GM12878 (cell line): ENCODE measurements at places on chromosomes 16 and 17. TPM values are rescaled to one million over a fixed set of nuclear protein-coding genes. Genes with fewer than 3 reads are reported as not detected.

The NAGS gene
- 0.86 and 1.6 TPM in 2 replicates for polyA plus RNA-seq

The LASP1 gene
- 70.8 and 74.6 TPM in 2 replicates for polyA plus RNA-seq

DNA sequence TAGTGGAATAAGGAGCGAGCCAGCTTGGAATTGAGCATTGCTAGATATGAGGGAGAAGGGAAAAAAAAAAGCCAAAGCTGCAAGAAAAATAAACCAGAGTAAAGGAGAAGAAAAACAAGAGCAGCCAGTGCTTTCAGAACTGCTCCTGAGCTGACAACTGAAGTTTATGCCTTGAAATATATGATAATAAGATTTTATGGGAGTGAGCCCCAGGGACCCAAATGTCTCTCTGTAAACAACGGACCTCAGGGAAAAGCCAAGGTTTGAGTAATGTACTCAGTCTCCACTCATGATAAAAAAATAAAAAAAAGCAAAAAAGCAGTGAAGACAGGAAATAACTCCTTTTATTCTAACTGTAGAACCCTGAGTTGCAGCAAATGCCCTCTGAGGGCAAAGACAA is 132.6 kb downstream of the SNX11 start:
- DNase-seq, result no peak

- no peak for DNase-seq
These were observed 15.4 kb downstream of the MFSD11 start for GRCh38 chr17:76753061-76753961.

GRCh38 chr17:3729881-3730280 is 6.2 kb downstream of the HASPIN start:
- DNase-seq, result no peak

DNA sequence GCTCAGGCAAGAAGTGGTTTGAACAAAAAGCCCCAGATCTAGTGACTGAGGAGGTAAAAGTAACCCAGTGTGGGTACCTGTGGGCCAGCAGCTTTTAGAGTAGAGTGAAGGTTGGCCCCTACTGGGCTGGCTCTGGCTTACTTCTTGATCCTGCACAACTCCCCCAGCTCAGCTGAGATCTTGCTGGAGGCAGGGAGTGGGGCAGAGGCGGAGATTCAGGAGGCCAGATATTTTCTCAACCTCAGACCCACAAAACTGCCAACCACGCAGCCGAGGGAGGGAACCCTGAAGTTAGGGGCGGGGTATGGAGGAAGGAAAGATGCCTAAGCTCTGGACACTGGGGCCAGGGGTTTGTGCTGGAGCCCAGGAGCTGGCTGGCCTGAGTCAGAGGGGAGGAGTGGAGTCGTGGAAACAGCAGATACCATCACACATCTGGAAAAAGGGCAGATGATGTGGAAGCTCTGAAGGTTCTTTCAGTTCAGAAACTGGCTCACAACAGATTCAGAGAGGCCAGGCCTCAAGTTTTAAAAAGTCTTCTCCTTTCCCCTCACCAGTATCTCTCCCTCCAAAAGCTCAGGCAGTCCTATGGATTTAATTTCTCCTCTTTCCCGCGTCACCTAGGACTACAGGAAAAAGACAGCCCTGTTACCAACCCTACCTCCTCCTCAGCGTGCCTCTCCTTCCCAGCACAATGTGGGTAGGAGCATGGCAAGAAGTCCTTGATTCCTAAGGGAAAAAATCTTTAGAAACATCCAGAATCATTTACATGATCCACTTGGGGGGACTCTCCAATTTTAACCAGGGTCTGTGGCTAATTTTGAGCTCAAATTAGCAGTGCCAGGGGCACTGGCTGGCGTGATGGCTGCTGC is 48.1 kb downstream of the MYO18A start:
- DNase-seq, result no peak

DNA sequence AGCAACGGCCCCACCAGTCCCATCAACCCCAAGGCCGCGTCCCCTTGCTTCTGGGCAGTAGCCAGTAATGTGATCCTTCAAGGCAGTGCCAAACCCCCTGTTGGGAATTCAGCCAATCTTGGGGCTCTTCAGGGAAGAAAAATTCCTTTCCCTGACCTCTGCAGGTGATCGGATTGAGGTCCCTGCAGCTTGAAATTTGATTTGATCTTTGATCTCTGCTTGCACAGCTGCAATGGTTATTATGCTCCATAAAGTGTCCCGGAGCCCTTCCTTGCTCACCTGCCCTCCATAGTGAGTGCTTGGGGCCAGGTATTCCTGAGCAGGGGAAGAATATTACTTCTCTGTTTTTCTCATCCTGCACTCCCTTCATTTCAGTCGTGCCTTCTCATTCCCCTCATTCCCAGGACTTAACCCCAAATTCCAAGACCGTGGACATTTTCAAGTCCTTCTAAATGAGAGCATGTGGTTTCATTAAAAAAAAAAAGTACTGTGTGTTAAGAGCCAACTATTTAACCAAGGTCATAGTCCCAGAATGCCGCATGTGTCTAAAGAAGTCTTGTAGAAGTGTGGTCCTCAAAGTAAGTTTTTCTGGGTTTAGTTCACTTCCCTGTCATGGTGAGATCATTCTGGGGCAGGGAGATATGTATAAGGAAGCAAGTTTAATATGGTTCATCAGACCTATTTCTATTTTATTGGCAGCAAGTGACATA is 56.3 kb downstream of the SOX9 start:
- DNase-seq, result no peak

DNA sequence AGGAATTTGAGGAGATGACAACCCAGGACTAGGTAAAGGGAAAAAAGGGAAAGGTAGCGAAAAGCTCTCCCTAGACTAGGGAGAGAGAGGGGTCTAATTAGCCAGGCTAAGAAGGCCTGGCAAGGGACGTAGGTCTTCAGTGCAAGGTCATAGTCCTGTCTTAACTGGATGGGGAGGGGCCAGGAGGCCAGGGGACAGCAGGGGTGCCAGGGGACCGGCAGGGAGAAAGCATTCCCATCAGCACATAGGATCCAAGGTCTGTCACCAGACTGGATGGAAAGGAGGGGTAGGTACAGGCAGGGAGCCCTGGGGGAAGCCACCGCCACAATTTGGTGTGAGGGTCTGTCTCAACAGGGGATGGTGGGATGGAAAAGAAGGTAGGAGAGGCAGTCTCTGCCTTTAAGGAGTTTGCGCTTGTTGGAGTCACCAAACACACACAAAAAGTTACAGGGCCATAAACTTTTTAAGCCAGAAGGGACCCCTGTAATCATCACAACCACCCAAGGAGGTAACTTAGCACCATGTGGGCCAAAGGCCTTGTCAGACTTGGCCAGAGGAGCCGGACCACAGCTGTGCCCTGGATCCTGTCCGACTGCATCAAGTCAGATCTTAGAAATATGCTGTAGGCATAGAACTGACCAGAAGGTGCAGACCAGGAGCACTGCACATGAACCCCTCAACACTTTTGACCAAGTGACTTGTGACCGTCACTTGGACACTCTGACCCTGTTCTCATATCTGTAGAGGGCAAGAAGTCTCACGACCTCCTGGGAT is 10.0 kb downstream of the AXIN2 start:
- no peak for DNase-seq

- no peak for DNase-seq
These were observed 4.4 kb downstream of the BAHCC1 start for GRCh38 chr17:81399481-81400153.
